Amygdala (tissue), 56 donors: ENCODE measurements at places on chromosomes 7 and 10.

- DNase-seq: no peak
Observed at GRCh38 chr10:111357859-111358258, 281.0 kb downstream of the ADRA2A start.

GRCh38 chr7:131501930-131502685, 54.3 kb downstream of the PODXL start:
- DNase-seq: no peak

DNA sequence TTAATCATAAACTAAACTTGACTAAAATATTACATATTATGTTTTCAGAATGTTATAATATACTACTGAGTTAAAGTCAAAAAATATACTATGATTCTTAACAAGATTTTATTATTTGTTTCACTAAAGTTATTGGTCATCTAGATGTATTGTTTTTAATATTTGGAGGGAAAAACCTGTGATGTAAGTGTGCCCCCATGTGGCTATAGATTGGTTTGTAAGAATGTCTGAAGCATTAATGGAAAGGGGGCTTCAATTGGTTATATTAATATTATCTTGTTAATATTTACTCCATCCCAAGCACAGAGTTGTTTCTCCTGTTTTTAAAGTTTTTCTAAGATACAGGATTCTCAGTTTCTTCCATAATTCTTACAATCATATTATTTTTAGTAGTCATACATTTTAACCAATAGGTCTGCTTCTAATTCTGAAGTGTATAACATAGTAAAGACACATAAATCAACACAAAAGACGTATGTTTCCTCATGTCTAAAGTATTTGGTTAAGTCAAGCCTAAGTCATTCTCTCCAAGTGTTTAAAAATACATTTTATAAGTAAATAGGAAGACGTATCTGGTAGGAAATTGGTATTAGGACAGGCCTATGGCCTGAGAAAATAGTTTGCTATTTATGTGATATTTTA, 58.0 kb downstream of the GNAT3 start:
- DNase-seq: no peak

GRCh38 chr10:12709521-12709963, 292.0 kb downstream of the CCDC3 start:
- no peak for DNase-seq
